NCI-H1694 (cell line): ENCODE measurements at places on chromosomes 2 and 18.

DNA sequence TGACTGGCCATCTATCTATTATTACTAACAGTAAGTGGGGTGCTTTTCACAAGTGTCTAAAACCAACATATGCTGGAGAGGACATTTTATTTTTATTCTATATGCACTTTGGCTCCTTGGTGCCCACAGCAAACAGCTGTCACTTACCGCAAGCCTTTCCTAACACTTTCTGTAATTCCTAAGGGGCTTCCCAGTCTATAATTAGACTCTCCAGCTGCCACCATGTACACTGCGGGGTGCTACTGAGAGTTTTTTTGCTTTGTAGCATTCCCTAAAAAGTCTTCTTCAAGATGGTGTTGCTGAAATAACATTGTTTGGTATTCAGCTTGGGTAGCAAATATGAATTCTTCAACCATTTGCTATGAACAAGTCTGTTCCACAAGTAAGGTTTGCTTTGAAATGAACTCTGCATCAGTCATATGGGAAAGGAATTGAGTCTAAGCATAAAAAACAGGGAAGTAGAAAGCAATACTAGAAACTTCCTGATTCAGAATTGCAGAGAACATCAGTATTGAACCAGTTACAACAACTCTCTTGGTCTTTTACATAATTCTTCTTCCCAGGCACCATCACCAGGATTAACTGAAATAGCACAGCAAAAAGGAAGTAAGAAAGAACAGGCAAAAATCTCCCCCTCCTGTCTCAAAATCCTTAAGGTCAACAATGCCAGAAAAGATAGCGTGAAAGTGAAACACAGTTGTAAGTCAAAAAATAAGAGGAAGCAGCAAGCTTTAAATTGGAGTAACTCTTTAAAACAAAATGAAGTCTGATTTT, 28.6 kb downstream of the EPB41L3 start:
- DNase-seq, result peak; percentile 68

DNA sequence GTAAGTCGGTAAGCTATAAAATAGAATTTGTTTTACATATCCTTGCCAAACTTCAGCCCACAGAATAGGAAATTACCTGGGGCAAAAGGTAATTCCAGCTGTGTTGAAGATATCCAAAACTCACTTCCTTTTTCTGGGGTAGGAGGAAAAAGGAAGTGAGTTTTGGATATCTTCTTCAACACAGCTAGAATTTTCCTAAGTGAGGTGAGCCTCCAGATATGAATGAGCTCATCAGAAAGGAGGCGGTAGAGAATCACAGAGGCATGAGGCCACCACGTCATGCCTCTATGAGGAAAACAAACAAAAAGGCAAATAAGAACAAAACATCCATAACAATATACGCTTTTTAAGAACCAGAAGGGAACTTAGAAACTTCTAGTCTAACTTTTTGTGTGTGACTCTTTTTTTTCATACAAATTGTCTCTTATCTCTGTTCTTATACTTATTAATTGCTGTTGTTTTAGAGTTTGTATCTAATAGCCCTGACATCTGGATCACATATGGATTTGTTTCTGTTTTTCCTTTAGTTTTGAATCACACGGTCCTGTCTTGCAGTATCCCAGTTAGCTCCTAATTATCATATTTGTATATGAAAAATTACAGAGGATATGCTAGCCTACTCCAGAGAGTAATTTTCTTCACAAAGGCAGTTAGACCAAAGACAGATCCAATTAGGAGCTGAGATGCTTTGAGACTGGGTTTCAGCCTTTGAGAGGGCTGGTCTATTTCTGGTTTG, 104.5 kb downstream of the RBM43 start:
- no peak for DNase-seq

DNA sequence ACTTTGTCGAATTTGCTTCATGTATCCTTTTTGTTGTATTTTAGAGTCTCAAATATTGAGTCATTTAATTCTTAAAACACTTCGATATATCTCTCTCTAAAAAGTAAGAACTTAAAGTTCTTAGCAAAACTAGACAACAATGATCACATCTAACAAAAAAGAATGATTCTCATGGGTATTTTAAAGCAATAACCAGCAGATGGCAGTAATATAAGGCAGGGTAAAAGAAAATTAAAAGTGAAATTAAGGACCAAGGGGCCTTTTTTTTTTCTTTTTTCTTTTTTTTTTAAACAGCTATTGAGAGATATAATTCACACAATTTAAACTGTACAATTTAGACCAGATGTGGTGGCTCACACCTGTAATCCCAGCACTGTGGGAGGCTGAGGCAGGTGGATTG, 9.9 kb upstream of the AOX1 start:
- DNase-seq, result no peak

DNA sequence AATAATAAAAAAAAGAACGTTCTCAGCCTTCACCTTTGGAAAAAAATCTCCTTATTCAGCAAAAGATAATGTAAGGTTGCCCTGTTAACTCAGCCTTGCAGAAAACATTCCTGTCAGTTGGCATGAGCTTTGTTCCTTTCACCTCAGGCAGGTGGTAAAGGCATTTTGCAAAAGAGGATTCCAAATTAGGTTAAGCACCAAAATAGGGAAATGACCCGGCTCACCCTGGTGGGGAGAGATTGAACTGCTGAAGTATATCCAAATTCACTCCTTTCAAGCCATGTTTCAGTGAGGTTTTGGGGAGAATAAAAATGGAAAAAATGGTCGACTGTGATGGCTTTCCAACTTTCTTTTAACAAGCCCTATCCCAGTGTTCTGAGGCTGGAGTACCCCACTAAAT, 1988.8 kb upstream of the PIK3C3 start:
- no peak for DNase-seq

DNA sequence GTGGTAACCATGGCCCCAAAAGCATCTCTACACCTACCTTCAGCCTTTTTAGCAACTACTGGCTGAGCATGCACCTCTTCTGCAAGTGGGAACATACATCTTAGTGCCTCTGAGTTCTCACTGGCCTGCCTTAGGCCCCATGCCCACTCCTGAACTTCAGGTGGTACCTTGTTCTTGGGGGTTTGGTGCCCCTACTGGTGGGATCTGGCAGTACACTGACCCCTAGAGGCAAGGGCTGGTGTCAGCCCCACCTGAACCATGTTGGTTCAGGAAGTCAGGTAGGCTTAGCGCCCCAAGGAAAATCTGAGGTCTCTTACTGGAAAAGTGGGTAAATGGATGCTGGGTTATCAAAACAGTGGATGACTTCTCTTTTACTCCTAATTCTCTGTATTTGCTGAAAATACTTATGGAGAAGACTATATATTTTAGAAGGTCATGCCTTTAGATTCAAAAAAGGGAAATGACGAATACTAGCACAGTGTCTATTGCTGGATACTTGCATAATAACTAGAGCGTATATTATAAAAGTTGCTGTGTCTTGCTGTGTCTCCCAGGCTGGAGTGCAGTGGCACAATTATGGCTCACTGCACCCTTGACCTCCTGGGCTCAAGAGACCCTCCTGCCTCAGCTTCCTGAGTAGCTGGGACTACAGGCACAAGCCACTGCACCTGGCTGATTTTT, 84.6 kb downstream of the RAB31 start:
- DNase-seq, result no peak

DNA sequence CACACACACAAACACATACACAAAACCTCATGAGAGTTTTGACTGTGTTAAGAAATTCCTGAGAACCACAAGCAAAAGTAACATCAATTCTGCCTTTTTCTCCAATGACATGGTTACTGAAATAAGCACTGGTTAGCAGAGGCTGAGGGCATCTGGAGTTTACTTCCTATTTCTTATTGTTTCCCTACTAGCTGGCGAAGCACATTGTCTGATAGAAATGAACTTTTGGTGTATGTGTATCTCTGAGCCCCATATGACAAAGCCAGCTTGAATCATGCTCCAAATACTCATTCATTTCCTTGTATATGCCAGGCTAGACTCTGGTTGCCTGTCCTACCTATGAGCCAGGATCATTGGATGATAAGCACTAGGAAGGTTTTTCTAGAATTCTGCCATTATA, 203.1 kb downstream of the NCKAP5 start:
- DNase-seq, result no peak

DNA sequence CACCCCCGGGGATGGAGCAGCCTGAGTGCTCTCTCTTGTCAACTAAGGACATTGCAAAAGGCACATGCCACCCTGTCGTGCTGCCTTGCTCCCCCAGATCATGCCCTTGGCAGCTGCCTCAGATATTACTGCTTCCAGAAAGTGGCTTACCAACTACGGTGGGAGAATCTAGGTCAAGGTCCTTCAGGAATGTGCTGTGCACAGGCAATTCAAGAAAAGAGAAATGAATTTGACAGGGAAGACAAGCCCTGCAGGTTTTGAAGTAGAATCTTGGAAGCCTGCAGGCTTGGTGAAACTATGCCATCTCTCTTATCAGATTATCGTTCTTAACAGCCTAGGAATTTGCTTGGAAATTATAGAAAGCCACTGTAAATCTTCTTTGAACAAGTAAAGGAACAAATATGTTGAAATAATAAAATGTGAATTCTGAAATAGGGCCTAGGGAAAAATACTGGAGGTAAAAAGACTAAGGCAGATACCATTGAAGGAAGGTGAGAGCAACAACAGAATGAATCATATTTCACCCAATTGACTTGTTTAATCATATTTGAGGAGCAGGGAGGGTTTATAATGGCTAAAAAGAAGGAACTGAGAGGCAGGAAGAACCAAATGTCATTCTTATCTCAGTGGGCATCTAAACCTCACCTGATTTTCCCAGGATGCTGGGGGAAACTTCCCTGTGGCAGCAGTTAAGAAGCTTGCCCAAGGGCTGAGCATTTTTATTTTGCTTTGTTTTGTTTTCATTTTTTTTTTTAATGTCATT, 94.0 kb upstream of the GLS start:
- DNase-seq, result no peak

- DNase-seq, result no peak
Measured at GRCh38 chr2:42970151-42970550, 177.8 kb upstream of the HAAO start.

GRCh38 chr2:171347591-171348032, 86.2 kb downstream of the METTL8 start:
- DNase-seq, result no peak

DNA sequence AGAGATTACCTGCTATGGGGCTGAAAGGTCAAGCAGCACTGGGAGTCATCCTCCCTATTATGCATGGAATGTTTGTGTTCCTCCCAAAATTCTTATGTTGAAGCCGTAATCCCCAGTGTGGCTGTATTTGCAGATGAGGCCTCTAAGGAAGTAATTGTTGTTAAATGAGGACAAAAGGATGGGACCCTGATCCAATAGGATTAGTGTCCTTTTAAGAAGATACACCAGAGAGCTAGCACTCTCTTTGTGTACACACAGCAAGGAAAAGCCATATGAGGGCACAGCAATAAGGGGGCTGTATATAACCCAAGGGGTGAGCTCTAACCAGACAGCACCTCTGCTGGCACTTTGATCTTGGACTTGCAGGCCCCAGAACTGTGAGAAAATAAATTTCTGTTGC, 18.3 kb downstream of the STAM2 start:
- no peak for DNase-seq

GRCh38 chr18:28606686-28607085, 429.8 kb upstream of the CDH2 start:
- DNase-seq, result no peak

- DNase-seq, result no peak
Measured at GRCh38 chr18:8695932-8696517, 9.3 kb upstream of the MTCL1 start.

GRCh38 chr18:62702259-62702658, 13.1 kb upstream of the PHLPP1 start:
- no peak for DNase-seq

DNA sequence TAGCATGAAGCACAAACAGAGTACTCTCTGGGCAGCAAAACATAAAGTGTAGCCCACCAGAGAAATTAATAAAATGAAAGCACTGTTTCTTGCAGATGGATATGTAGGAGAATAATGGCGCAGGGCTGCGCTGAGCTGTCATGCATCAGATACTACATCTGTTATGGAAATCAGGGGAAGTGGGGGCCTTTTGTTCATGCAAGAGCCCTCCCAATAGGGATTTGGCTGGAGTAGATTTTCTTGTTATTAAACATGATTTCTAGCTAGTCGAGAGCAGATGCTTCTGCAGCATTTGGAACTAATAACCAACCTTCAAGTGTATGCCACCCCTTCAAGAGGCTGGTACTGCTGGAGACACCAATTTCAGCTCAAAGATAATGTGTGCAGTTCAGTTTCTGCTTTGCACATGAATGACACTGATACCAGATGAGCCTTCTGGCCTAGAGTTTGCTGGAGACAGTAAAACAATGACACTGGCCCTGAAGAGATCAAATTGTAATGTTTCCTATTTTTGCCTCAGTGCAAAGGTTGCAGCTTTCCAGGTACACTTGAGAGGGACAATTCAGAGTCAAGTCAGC, 58.0 kb downstream of the RND3 start:
- DNase-seq, result peak; percentile 90

GRCh38 chr2:109472331-109472959, 141.3 kb downstream of the SEPTIN10 start:
- DNase-seq, result peak; percentile 56

- no peak for DNase-seq
Measured at GRCh38 chr2:156909983-156910382, 347.5 kb upstream of the GALNT5 start.

- peak; percentile 2 for DNase-seq
Measured at GRCh38 chr18:686339-687111, 25.9 kb downstream of the ENOSF1 start.
